ENCODE measurements at places on chromosomes 7 and 10.

- DNase-seq: peak; percentile 70
Measured at GRCh38 chr7:29987811-29988317, 1.7 kb downstream of the SCRN1 start.

DNA sequence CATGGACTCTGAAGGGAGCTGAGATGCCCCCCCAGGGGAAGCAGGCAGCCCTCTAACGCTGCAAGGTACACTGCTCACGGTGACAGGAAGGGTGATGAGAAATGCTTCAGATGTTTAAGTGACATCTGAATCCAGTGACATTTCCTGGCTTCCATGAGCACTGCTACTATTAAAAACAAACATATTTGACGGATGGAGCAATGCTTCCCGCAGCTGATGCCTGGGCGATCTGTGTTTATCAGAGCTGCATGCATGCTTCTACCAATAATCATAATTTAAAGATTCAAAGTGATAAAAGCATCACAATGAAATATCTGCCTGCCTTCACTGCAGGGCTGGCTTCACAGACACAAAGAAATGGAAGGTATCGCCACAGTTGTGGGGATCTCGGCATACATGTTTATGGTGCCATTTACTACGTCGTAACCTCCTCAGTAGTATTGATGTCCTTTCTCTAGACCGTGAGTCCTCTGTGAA lies 66.1 kb upstream of the AOAH start:
- DNase-seq: no peak

DNA sequence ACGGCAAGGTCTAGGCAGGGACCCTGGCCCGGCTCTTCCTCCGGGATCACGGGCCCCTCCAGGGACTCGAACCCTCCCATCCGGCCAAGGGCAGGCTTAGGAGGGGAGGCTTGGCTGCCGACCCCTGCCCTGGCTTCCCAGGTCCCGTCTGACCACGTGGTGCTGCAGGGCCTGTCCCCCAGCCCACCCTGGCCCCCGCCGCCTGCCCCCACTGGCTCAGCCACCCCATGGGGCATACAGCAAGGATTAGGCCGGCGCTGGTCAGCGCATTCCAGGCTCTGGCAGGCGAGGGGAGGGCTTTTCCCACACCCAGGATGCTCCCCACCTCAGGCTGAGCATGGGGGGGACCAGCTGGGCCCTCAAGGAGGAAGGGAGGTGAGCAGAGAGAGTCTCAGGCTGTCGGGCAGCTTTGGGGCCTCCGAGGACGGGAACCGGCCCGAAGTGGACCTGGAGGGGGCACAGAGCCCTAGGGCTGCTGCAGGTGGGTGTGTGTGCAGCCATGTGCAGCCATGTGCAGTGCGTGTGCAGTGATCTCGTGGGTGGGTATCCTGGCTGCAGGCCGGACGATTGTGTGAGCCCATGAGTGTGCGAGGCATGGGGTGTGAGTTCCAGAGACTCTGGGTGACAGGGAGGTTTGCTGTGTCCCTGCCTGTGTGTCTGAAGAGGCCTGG lies 713 bp upstream of the GRIFIN start:
- no peak for DNase-seq

DNA sequence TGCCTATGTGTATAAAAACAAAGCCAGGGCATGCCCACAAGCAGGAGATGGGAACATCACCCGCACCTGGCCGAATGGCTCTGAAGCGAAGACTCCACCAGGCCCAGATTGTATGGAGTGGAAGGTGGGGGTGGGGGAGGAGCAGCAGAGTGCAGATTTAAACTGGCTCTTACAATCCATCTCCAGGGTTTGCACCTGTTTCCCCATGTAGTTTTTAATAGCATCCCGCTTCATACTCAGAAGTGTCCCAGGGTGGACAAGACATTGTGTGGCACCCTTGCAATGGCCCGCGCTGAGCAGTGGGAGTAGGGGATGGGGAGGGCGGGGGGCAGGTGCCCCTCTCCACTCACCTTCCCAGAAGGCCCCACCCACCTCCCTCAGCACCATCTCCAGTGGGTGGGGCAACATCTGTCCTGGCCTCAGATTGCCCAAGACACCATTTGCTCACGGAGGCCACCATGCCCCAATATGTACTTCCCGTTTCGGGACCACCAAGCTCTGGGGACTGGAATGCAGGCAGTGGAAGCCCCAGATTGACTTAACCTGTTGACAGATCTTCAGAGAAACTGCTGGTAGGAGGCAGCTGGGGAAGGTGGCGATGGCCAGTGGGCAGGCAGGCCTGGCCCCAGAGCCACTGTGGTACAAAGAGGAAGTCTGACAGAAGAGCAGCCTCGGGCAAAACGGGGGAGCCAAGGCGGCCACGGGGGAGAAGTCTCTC lies 23.0 kb downstream of the VSIR start:
- DNase-seq: no peak

GRCh38 chr10:72328829-72329204 lies 25.9 kb downstream of the DNAJB12 start:
- no peak for DNase-seq

GRCh38 chr7:121172484-121172883 lies 156.3 kb upstream of the WNT16 start:
- DNase-seq: no peak

- DNase-seq: no peak
Measured at GRCh38 chr7:150406567-150407421, 27.7 kb downstream of the ZNF775 start.

DNA sequence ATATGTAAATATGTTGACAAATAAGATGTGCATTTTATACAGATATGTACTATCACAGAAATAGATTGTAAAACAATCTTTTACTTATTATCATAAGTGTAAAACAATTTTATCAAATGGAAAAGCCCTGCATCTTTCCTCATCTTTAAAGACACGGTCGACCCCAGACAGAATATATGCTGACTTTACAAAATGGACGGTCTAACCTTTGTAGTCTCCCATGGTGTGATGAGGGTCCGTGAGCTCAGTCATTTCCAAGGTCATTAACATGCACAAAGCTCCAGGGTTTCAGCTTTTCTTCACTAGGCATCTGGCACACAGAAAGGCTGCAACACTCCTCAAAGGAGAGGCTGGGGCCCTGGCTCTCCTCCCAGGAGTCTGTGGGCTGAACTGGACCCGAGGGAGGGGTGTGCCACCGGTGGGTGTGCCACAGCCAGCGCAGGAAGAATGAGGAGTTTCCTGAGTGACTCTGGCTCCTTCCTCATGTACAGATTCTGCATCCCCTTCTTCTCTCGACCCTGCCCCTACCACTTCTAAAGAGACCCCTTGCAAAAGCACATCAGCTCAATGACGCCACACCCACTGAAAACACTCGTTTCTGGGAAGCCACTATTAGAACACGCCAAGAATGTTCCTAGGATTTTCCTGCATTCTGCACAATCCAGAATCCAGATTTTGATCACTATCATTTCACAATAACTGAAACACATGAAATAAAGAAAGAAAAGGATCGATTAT lies 26.2 kb upstream of the ABLIM1 start:
- no peak for DNase-seq

- no peak for DNase-seq
Measured at GRCh38 chr7:98957766-98958165, 79.4 kb downstream of the TRRAP start.

DNA sequence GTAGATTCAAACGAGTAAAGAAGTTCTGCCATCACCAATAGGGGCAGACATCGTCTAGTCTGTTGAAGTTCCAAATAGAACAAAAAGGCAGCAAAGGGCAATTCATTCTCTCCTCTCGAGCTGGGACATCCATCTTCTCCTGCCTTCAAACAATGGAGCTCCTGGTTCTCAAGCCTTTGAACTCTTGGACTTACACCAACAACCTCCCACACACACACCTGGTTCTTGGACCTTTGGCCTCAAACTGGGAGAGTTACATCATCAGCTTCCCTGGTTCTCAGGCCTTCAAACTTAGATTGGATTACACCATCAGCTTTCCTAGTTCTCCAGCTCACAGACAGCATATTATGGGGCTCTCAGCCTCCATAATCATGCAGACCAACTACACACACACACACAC lies 9.8 kb upstream of the GIMAP5 start:
- DNase-seq: no peak

DNA sequence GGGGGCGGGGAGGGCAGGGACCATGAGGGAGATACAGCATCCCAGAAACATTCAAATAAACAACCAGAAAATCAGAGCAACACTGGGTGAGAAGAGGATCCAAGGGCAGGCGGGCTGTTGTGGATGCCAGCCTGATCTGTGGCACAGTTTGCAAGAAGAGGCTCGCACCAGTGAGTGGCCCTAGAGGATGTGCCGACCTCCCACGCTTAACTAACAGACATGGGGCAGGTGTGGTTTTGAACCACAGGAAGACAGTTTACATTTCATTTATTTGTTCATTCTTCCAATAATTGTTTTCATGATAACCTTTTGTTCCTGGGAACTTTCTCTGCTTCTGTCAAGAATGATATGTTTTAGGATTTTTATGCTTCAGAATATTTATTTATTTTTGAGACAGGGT lies 115.6 kb downstream of the ZNF248 start:
- DNase-seq: no peak

DNA sequence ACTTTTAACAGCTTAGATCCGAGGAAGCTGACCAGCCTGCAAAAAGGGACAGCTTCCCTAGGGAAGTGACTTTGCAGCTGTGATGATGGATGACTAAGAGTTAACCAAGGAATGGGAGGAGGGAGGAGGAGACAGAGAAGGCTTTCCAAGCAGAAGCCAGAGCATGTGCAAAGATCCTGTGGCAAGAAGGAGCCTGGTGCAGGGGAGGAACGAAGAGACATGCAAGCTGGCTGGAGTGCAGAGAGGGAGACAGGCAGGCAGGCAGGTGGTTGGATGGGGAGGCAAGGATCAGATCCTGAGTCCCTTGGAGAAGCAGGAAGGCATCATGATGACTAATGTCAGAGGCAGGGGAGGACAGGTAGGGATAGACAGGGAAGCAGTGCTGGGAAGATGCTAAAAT lies 148.8 kb downstream of the PFKFB3 start:
- no peak for DNase-seq

- DNase-seq: no peak
Measured at GRCh38 chr7:134931487-134931886, 54.8 kb upstream of the AGBL3 start.

GRCh38 chr10:14605231-14605925 lies 169.3 kb downstream of the FAM107B start:
- no peak for DNase-seq

DNA sequence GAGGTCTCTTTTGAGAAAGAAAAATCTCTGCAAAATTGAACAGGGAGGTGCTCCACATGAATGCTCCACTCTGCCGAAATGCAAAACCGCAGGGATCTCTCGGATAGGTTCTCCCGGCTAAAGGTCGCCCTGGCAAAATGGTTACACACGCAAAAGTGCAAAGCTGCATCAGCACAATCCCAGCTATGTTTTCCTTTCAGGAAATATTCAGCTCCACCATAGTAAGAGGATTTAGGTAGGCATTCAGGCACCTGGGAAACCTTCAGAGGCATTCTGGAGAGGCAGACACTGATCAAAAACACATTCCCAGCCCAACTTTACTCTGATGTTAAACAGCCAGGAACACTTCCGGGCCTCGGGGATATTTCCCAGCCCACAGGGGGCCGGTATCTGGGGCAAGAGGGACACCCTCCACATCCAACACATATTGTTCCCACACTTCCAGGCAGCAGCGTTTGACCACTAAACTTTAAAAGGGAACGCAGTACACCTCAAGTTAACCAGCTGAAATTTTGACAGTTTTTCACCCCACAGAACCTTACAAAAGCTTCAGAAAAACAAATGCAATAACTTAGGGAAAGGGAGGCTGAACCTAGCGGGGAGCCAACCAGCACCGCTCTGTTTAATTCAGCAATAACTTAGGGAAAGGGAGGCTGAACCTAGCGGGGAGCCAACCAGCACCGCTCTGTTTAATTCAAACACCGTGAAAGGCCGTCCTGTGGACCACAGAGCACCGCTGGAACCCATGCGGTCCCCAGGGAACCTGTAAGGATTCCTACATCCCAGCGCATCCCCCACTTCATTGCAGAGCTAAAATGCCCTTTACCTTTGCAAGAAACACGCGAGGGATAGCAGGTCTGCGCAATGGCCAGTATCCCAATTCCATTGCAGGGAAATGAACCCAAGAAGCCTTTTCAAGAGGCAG lies 45.9 kb downstream of the TNS3 start:
- DNase-seq: no peak

GRCh38 chr7:139058943-139059342 lies 23.1 kb upstream of the ZC3HAV1L start:
- DNase-seq: no peak

DNA sequence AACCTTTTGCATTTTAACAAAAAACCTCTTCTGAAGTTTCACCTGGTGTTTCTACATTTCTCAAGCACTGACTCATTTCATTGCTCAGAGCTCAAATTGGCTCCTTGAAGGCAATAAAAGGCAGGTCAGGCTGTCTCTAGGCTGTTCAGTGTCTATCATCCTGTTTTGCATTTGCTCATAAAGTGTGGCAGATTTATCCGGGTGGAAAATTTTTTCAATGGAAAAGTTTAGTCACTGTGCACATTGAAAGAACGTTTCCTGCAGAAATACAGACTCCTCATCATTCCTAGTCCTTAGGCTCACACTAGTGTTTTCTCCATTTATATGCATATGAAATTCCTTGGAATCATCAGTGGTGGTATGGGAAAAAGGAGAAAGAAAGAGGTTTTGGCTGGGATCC lies 114.2 kb upstream of the DGKB start:
- DNase-seq: no peak

GRCh38 chr7:19930051-19930450 lies 156.6 kb upstream of the TMEM196 start:
- DNase-seq: no peak

DNA sequence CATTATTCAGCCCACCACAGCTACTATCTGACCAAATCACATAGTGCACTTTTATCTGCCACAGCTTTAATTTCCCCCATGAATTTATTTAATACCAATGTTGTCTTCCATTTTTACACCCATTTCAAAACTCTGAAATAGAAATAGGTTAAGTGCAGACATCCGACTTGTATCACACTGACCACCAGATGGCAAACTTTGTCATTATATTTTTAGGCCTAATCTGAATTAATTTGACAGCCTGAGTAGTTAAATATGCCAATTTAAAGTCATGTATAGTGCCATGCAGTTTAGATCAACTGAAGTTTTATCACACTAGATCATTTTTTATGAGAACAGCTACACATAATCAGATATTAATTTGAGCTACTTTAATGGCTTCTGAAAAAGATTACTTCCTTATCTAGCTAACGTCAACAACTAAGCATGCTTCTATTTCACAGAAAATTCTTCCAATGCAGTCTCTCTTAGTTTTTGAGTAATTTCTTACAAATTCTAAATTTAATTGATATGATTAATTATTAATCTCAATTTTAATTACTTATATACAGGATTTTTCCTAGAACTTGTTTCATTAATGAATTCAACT lies 566.4 kb downstream of the GFRA1 start:
- DNase-seq: peak; percentile 14

GRCh38 chr7:135463908-135464307 lies 46.0 kb downstream of the CNOT4 start:
- no peak for DNase-seq

GRCh38 chr10:132457328-132458070 lies 60.5 kb downstream of the PWWP2B start:
- no peak for DNase-seq

DNA sequence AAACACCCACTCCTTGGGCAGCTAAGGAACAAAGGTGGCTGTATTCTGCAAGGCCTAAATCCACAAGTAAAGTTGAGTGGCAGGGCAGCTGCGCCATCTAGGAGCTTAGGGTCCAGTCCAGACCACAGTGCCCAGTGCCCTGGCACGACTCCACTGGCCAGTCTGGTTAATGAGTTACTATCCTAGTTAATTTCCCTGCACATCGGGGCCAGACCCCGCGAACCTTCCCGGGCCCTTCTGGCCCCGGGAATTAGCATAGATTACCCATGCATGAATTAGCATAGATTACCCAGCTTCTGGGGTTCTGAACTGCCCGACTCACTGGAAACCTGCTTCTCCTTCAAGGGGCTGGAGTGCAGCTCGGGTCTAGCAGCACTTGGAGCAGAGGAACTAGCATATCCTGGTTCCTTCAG lies 3.2 kb upstream of the EMX2 start:
- DNase-seq: no peak

Measured in HS-27A (cell line).